ENCODE measurements at places on chromosomes 4 and X.

GRCh38 chrX:42098900-42099299, 175.5 kb upstream of the CASK start:
- DNase-seq: no peak

DNA sequence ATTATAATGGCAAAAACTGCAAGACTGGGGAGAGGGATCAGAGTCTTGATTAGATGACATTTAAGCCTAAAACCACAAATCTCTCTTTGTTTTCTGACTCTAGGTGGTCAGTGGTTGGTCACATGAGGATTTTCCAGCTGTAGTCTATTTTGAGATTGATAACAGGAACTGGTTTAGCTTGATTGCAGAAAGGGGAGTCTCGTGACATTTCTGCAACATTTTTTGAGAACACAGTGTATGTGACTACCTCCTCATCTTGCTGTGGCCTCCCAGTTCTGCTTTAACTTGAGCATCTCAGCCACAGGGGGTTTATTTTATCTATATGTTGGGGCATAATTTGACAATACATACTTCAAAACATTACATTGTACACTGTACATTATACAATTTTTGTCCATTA, 726.4 kb upstream of the MAGEB2 start:
- DNase-seq: no peak

- no peak for DNase-seq
Observed at GRCh38 chr4:19844446-19844845, 407.3 kb upstream of the SLIT2 start.

DNA sequence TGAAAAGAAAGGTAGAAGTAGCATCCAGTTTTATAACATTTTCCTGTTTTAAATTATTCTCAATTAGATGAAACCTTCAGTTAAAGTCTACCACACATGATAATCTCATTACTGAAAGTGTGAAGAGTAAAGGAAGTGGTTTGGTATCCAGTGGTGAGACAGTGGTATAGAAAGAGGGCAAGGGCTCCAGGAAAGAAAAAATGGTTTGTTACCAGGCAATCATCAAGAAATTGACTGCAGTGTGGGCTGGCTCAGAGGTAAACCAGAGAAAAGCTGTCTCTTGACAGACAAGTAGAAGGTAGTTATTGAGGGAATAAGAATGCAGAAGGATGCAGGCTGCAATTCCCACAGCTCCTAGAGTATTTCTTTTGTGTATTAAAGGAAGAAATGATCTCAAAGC, 406.2 kb downstream of the TLL1 start:
- no peak for DNase-seq

DNA sequence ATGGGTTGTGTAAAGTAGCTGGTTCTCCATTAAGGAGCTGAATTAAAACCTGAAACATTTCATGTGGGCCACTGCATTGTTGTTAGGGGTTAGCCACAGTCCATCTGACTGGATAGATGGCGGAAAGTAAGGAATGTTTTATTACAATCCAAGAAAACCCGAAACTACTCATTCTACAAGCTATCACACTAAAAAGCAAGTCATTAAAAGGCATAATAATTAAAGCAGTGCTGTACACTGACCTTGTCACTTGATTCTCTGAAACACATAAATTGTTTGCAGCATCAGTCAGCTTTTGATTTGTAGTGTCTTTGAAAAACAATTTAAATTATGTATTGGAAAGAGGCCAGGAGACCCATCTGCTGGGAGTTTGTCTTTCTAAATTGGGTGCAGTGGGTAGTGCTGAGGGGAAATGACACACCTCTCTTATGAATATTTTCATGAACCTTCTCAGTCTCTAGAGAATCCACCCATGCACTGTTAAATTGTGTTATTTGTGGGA, 75.7 kb upstream of the ANK2 start:
- DNase-seq: no peak

GRCh38 chr4:38565271-38566199, 98.5 kb upstream of the KLF3 start:
- peak; percentile 93 for DNase-seq

- no peak for DNase-seq
Observed at GRCh38 chrX:136867096-136867491, 13.4 kb downstream of the RBMX start.

GRCh38 chr4:23483320-23483960, 406.4 kb downstream of the PPARGC1A start:
- DNase-seq: no peak

DNA sequence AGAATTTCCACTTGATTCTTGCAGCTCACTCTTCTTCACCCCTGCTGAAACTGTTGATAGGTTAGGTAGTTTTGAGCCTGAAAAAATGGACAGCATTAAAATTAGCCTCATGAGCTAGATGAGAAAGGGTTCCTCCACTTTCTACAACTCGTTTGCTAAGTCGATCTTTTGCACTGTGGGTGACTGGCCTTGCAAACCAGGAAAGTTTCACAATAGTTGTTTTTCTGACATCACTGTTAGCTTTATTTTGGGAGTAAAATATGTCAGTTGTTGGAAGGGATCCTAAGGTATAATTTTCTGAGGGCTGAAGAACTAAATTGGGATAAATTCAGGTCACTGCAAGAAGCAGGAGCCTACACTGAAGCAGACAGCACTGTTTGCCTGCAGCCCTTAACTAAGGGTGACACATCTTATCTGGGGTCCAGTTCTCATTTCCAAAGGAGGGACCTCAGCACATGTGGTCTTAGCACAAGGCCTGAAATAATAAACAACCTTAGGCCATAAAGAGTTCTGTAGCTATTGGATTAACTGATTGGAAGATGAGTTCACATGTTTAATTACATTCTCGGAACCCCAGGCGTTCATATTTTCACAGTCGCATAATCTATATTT, 29.1 kb downstream of the ANAPC4 start:
- DNase-seq: no peak

DNA sequence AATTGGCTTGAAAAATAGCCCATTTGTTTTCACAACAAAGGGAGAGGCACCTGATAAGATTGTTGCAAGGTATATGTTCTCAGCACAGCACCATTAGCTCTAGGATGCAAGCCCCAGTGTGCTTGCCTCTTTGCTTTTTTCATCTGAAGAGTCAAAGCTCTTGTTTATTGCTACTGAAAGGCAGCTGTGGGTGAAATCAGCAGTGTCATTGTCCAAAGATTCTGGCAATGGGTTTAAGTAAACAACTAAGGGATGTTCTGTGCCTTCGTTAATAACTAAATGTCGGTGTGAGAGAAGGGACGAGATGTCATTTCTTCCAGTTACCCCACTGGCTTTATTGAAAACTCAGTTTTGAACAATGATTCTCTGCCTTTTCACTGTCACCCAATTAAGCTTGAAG, 567.7 kb downstream of the KCNIP4 start:
- no peak for DNase-seq

DNA sequence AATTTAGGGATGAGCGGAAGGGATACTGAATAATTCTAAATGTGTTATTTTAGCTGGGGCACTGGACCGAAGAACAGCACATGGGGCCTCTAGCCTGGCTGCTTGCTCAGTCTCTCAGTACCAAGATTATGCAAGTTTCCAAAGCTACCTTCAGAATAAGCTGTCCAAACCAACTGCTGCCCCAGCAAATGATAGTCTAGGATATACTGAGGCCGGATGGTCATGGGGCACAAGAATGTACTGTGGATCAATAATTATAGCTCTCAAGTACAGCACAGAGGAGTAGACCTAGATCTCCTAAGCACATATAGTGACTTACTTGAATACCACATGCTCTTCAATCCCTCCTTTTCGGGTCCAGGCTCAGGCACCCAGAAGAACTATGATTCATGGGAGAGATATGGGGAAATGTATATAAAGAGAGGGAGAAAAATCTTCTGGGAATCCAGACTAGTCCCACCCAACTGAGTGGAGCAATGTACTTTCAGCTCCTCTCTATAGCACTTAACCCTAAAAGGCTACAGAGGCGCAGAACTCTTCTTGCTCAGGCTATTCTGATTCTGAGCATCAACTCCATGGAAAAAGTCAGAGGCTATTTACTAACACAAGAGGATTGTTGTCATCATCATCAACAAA, 160.3 kb upstream of the GPC4 start:
- peak; percentile 24 for DNase-seq

GRCh38 chr4:37747772-37748330, 61.7 kb upstream of the RELL1 start:
- DNase-seq: no peak

GRCh38 chr4:17846266-17846665, 35.5 kb downstream of the NCAPG start:
- DNase-seq: peak; percentile 58

GRCh38 chr4:99714179-99714578, 56.6 kb upstream of the C4orf54 start:
- DNase-seq: no peak

- DNase-seq: no peak
Observed at GRCh38 chrX:39327255-39327654, 526.0 kb downstream of the MID1IP1 start.

GRCh38 chrX:95764972-95765451, 919.6 kb upstream of the DIAPH2 start:
- DNase-seq: peak; percentile 49

- DNase-seq: no peak
Observed at GRCh38 chr4:3864742-3865721, 98.8 kb downstream of the ADRA2C start.

DNA sequence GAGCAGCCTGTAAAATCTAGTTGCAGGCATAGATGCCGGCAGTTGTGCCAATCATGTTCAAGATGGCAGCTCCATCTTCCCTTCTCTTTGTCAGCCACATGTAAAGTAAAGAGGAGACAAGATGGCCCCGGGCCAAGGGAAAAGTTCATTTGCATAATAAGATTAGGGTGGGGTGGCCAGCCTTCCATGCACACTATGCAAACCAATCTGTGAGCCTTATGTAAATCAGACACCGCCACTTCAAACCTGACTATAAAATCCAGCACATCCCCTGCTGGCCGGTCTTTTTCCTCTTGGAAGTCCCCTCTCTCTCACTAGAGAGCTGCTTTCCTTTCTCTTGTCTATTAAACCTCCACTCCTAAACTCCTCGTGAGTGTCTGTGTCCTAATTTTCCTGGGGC, 78.9 kb upstream of the CBR4 start:
- no peak for DNase-seq

- peak; percentile 0 for DNase-seq
Observed at GRCh38 chr4:160928482-160928881, 1235.3 kb downstream of the FSTL5 start.

DNA sequence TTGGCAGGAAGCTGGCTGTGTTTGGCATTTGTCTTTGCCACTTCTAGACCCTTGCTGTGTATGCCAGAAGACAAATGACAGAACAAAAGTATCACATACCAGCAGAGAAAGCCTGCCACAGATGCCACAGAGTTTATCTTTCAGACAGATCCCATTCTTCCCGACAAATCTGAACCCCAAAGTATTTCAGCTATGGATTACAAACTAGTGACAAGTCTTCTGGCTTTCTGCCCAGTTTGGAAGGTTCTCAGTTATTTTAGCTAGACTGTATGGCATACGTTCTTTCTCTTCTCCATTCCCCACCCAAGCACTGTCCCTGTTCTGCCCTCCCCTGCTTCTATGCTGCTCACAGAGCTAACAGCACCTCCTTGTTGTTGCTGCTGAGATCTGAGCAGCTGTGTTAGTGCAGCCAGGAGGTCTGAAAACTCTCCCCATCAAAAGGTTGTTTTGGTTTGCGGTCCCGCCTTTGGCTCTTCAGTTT, 236.7 kb downstream of the FRAS1 start:
- peak; percentile 57 for DNase-seq

- DNase-seq: no peak
Observed at GRCh38 chrX:132171478-132171877, 43.7 kb upstream of the FRMD7 start.

DNA sequence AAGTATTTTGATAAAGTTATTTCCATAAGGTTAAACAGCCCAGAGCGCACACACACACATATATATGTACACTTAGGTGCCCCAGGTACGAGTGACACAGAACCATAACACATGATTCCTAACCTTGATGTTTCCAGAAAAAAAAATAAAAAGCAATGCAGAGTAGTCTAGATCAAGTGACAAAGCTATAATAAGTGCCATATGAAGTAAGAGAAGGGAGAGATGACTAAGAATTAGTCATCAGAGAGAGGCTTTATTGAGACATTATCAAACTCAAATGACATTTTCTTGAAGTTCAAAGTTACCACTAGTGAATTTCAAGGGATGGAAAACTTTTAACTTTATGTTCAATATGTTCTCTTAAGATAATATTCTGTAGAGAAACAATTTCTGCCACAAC, 215.0 kb downstream of the HTR2C start:
- peak; percentile 37 for DNase-seq

DNA sequence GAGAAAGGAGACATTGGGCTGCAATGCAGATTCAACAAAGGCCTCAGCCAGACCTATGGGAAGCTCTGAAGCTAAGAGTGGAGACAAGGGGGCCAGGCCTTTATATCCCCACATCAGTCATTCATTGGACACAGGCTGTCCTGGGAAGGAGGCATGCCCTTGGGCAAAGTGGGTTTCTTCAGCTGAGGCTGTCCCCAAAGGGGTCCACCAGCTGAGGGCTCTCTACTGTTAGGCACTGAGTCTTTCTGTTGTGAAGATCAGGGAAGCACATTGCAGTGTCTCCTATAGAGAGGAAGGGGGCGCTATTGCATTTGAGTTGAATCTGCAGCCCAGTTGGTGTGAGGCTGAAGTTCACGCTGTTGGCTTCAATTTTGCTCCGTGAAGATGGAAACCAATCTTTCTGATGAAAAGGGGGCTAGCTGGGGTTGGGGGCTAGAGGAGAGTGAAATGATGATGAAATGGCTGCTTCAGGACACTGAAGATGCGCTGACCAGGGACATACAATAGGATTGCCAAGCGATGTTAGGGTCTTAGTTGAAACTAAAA, 48.0 kb downstream of the SLC25A5 start:
- peak; percentile 66 for DNase-seq

DNA sequence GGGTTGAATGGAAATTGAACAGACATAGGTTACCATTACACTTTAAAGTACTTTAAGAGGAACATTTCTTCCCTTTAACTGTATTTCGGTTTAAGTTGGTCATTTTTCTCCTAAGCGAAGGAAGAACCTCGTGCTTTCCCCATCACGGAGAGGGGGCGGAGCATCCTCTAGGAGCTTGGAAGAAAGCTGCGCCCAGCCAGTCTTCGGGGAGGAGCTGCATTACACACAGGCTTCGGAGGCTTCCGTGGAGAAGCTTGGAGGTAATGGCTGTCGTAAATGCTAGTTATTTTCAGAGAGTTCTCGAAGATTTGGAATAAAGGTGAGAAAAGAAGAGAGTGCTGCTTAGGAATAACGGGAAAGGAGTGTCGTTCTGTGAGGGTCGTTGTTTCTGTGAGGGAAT, at the start of gene PWWP3B:
PWWP3B (plus strand) TSS at position 199 of the 400 bp plus-strand sequence. CDS start 37,128 bp downstream, outside the sequence.
- DNase-seq: peak; percentile 65
